ENCODE measurements at places on chromosomes 5 and 9. TPM values are rescaled to one million over a fixed set of nuclear protein-coding genes. Genes with fewer than 3 reads are reported as not detected.

The TRIM7 gene
- polyA plus RNA-seq, result 0.13 TPM

The GALNT12 gene
- 9.2 TPM for polyA plus RNA-seq

DNA sequence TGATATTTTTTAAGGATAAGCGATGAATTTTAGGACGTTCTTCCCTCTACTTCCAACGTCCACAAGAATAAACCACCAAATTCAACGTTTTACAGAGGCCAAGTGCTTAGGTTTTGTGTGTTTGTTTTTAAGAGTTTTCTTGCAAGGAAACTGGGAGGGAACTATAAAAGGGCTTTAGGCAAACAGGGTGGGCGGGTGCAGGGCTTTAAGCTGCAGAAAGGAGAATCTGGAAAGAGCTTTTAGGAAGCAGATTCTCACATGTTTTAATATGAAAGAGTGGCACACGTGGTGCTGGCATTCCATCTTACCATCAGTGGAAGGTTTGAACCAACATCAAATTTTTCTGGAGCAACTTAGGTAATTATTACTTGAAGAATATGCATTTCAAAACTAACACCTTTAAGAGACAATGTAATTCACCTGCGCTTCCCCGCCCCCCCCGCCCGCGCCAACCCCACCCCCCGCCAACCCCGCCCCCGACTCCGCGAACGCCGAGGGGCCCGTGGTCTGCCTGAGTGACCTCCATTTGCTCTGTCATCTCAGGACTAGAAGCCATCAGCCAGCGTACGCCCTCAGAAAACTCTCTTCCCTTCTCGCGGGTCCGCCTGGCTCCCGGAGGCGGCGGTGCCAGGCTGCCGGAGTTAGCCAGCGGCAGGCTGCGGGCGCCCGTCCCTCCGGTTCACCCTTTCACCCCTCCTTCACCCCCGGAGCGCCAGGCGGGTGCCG lies 911 bp upstream of the PIK3R1 start:
- no peak for DNase-seq

The MRPS30 gene
- polyA plus RNA-seq, result 79.1 TPM

DNA sequence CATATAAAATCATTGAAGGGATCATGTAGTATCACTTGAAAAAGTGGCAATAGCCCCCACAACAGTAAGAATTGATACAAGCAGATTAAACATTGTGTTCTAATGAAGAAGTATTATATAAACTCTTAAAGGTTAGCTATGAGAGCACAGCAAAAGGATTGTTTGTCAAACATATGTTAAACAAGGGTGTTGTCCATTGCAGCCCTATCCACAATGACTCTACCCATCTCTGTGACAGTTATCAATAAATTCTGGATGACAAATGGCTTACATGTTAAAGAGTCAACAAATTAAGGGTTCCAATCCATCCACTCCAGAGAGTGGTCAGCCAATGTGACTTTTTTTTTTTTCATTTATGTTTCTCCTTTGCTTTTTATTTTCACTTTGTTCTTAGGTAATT lies 238.7 kb downstream of the SEMA5A start:
- no peak for DNase-seq

- DNase-seq, result no peak
Measured at GRCh38 chr9:84711398-84711777, 41.9 kb downstream of the NTRK2 start.

DNA sequence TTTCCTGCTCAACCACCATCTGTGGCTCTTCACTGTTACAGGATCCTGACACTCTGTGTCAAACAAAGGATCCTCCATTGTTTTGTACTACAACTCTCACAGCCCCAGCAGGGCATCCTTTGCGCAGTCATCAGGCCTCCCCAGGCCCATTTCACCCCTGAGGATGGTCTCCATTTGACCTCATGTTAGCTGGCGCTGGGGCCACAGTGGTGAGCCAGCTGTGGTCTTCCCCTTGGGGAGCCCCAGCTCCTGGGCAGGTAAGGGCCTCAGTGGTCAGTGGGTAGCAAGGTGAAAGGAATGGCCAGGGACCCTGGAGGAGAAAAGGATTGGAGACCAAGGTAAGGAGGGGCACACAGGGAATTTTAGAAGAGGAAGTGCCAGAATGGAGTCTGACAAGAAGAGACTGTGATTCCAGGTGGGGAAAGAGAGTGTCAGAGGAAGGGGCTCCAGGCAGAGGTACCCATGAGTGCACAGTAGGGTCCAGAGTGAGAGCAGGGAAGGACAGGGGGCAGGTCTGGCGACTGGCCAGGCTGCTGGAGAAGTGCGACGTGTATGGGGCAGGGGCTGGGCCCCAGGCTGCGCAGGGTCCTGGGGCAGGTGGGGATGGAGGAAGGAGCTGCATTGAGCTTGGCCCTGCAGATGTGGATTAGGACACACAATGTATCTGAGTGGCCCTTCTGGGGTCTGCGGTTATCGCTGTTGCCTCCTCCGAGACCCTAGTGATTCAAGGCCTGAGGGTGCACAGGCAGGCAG lies 109.9 kb downstream of the PHF2 start:
- no peak for DNase-seq

DNA sequence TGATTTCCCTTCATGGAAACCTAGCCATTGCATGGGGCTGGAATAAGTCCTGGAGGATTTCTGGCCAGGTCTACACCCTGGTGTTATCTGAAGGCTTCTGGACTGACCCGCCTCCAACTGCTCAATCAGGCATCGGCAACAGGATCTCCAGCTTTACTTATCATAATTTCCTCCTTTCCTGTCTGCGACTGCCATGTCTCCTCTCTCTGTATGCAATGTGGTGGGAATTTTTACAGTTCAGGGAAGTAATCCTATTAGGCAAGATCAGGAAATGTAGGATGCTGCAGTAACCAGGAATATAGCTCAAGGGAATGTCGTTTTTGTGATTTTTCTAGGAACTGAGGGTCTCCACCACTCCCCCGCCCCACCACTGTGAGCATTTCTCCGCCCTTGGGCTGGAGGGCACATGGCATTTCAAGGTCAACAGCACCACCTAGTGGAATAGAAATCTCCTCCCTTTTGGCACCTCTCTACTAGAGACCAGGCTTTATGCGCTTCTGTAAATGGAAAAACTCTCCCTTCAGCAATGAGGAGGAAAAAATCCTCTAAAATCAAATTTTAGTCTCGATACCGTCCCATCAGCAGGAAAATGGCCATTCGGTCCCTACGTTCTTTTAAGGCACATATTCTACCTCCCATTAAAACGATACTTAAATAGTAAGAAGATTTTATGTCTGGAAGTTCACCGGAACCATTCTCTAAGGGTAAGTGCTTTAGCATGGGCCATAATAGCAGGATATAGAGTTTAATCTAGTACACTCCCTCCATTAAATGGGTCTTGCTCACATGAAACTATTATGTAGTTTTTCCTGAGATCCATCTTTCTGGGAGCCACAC lies 93.0 kb downstream of the YTHDC2 start:
- DNase-seq, result peak; percentile 22

- DNase-seq, result no peak
Measured at GRCh38 chr5:36199620-36200019, 42.1 kb downstream of the NADK2 start.

The SLCO4C1 gene
- polyA plus RNA-seq, result 26.7 TPM
